ENCODE measurements at places on chromosomes 3 and 15. TPM values are rescaled to one million over a fixed set of nuclear protein-coding genes. Genes with fewer than 3 reads are reported as not detected.
A peak's percentile ranks its signal among the peaks of the same experiment; 100 is the strongest.

The NR1I2 gene
- total RNA-seq = 0.11 TPM

The TMEM158 gene
- 0.48 TPM for total RNA-seq

- DNase-seq = no peak
Measured at GRCh38 chr3:100911956-100912355, 81.3 kb downstream of the ABI3BP start.

DNA sequence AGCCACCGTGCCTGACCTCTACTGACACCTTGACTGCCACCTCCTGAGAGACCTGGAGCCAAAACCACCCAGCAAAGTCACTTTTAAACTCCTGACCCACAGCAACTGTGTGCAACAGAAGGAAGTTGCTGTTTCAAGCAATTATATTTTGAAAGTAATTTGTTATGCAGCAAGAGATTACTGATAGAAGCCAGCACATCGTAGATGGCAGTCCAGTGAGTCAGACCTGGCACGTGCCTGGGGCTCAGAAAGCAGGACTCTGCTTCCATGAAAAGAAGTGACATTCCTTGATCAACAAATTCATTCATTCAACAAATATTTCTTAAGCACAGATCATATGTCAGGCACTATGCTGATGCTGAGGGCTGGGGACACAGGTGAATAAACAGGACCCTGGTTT is 5.7 kb upstream of the CSPG4 start:
- DNase-seq = peak; percentile 13

- no peak for DNase-seq
Measured at GRCh38 chr3:124088801-124089200, 96.9 kb upstream of the ROPN1 start.

DNA sequence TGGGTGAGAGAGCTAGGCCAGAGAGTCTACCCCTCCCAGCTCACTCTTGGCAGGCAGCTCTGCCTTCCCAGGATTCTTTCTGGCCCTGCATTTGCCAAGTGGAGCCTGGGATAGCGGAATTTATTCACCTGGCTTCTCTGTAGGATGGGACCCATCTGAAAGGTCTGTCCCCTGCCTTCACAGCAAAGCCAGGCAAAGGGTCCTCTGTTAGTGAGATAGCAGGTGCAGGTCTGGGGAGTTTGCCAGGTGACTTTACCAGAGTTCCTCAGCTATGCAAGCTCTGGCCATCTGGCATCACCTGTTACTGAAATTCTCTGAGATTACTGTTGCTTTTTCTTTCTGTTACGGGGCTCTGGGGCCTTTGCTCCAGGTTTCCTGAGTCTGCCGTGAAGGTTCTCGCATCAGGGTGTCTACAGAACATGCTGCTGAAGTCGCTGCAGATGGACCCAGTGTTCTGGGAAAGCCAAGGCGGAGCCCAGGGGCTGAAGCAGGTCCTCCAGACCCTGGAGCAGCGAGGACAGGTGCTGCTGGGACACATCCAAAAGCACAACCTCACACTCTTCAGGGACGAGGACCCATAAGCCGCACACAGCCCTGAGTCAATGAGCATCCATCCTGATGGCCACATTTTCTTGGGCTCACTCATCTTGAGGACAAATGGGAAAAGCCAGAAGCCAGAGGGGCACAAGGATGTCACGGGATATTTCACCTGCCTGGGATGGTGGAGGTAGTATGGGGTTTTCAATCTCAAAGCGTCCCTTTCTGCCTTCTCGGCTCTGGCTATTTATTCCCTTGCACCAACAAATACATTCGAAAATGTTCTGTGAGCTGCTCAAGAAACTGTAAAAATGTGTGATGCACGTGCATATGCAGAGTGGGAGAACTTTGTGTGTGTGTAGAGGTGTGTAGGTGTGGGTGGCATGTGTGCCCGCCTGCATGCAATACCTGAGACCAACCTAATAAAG is 49.8 kb downstream of the POMGNT2 start:
- no peak for DNase-seq

GRCh38 chr15:101035611-101036010 is 116.5 kb downstream of the LRRK1 start:
- DNase-seq = no peak

- no peak for DNase-seq
Measured at GRCh38 chr3:177676947-177677587, 479.8 kb upstream of the TBL1XR1 start.

- DNase-seq = no peak
Measured at GRCh38 chr3:23566499-23566898, 239.3 kb upstream of the UBE2E1 start.

DNA sequence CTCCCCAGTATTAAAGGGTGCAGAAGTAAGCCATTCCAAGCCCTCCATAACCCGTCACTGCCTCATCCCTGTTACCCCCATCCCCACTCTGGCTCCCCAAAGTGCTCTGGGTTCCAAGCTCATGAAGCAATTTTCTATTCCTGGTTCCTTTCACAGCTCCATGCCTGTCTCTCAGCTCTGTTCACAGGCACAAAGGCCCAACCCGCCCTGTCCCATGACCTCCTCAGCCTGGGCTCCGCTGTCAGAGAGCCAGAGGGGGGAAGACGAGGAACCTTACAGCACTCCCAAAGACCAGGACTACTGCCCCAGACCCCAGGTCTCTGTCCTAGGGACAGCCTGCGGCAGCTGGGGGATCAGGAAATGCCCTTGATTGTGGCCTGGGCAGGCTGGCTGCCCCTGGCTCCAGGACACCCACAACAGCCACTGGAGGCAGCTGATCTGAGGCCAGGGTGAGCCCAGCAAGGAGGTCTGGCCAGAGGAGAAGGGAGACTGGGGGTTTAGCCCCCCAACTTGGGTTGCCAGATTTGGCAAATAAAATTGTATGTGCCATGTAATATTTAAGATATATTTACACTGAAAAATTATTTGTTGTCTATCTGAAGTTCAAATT is 43.2 kb upstream of the LINGO1 start:
- no peak for DNase-seq
